Hepatocyte (in vitro differentiated cells): ENCODE measurements at places on chromosomes 13 and 19. TPM values are rescaled to one million over a fixed set of nuclear protein-coding genes. Genes with fewer than 3 reads are reported as not detected.
A peak's percentile ranks its signal among the peaks of the same experiment; 100 is the strongest.

DNA sequence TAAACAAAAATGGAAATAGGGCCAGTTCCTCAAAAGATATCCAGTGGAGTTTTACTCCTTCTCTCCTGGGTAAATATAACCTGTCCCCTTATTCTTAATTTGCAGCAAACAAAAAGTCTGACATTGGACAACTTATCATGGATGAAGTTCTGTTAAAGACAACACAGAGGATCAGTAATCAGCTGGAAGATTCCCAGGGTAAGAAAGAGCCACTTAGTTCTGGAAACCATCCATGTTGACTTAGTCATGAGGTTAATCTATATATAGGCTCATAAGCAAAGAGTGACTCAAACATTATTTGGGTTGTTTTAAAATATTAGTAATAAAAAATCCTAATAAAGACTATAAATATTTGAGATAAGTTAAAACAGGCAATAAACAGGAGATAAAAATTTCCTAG is 40.5 kb upstream of the EBPL start:
- no peak for DNase-seq

DNA sequence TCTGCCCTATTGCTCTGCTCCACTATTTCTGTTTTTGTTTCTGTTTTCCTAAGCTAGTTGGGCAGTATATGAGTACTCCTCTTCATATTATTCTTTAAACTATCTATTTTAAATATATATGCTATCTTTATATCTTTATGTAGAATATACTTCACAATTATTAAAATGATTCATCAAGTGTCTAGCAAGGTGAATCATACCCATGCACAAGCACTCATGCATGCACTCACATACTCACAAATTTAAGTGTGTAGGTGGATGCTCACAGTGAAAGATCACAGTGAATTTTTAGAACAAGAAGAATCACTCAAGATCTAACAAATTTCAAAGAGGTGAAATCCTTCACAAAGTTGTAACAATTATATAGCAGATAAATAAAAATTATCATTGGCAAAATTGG is 435.6 kb upstream of the SLITRK5 start:
- no peak for DNase-seq

GRCh38 chr19:50427997-50428425 is 4.7 kb upstream of the MYBPC2 start:
- peak; percentile 86 for DNase-seq

DNA sequence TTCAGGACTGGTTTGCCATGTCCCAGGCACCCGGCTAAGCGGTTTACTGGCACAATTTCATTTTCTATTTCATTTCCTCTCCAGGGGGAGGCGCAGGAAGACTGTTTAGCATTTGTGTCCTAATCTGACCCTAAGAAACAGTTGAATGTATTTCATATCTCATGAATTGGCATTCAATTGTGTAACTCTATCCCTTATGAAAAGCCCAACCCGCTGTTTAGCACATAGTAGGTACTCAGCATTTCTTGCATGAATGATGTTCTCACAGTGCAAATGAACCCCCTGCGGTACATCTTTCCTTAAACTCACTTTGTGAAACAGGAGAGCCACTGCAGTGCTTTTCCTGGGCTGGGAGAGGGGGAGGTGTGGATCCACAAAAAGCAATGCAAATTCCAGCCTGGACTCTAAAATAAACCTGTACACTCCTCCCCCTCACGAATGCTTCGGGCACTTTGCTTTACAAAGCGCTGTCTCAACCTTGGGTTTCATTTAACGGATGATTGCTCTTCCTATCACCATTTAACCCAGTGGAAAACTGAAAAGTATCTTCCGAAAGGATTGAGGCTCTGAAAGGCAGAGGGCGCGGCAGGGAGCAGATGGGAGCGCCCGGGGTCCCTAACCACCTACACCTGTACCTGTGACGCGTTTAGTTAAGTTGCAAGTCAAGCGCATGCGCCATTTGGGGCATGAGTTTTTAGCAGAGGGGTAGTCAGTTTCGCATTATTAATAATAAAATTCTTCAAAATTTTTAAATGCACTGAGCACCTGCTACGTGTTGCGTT is 1.2 kb upstream of the EEF2 start:
- peak; percentile 85 for DNase-seq

DNA sequence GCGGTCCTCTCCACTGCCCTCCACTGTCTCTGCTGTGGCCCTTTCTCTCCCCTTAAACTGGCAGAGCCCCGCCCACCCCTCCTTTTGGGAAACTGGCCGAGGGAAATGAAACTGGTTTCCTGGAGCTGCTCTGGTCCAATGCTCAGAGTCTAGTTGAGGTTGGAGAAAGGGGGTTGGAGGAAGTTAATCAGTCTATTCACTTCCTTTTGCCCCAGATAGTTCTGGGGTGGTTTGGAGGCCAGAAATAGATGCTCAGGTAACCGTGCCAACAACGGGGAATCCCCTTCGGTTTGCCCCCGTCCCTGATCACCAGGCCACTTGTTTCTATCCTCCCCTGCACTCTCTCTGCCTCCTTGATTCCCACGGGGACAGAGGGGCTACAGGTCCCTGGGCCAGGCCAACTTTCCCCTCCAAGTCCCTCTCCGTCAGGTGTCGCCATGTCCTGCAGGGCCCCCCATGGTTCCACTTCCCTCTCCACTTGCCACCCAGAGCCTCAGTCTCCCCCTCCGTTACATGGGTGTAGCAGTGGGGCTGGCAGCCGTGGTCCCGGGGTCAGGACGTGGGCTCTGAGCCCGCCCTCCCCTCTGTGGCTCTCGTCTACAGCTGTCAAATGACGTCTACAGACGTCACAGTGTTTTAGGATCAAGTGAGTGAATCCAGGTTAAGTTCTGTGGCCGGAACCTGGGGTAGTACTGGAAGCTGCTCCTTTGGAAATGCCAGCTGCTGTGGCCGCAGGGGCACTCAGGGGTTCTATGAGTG is at the start of gene IL4I1:
IL4I1 (minus strand) TSS at position 25 of the 759 bp plus-strand sequence. CDS start 727 bp downstream, outside the sequence.
- no peak for DNase-seq

DNA sequence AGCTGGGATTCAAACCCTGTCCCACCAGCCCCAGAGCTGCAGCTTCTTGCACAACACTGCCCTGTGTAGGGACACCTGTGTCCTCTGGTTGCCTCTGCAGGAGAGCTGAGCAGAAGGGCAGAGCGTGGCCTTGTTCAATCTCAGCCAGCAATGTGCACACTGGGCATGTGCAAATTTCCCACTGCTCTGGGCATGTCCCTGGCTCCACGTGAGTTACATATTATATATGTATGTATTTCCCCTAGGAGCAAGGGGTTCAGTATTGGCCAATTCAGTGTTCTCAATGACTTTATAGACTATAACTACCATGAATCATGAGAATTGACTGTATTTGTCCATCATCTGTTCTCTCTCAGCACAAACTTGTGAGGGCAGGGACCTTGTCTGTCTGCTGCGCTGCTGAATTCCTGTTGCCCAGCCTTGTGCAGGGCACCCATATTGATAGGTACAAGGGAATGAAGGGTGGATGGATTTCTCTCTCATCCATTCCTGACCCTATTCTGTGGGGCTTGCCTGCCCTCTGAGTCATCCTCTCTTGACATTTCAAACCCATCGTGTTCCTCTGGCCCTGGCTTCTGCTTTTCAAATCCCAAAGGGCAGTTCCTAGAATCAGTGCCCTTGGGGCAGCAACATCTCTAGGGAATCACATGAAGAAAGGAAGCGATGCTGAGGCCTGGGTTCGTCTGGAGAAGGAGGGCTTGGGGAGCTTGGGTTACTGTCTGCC is 69.7 kb downstream of the ERICH6B start:
- no peak for DNase-seq

DNA sequence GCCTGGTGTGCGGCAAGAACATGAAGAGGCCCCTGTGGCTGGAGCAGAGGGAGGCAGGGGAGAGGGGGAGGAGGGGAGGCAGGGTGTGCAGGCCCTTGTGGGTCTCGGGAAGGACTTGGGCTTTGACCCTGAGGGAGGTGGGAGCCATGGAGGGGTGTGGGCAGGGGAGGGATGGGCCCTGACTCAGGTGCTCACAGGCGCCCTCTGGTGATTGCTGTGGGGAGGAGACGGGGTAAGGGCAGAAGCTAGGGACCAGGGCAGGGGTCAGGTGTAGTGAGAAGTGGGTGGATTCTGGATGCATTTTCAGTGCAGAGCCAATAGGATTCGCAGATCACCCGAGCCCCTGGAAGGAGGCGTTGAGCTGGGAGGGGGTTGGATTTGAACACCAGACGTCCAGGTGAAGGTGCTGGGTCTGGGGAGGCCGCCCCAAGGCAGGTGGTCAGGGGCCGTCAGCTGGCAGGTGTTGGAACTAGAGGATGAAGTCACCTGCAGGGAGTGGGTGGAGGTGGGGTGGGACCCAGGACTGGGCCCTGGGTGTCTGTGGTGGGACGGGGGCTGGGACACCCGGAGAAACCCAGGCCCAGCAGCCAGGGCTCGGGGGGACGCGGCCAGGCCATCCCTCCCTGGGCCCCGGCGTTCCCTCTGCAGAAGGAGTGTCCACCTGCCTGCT is 185.4 kb downstream of the KDM4B start:
- peak; percentile 58 for DNase-seq

DNA sequence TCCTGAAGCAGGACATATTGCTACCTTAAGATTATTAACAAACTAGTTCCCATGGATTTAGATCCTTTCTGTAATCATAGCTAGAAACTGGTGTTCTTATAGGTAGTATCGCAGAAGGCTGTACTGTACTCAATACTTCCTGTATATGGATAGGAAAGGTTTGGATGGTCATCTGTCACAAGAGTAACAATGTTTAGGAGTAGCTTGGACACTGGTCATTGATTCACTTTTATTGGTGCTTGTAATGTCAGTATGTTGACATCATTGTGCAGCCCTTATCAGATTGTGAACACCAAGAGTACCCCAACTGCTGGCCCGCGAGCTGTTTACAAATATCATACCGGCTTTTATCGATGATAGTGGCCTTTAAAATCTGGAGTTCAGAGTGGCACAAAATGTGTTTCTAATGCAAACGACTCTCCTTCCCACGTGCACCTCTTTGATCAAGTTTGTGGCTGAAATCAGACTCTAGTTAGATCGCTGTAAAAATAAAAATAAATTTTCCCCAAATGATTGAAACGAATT is 605 bp upstream of the CDK8 start:
- no peak for DNase-seq

Gene GTF2F2
- 23.1 and 26.7 TPM in 2 replicates for polyA plus RNA-seq

DNA sequence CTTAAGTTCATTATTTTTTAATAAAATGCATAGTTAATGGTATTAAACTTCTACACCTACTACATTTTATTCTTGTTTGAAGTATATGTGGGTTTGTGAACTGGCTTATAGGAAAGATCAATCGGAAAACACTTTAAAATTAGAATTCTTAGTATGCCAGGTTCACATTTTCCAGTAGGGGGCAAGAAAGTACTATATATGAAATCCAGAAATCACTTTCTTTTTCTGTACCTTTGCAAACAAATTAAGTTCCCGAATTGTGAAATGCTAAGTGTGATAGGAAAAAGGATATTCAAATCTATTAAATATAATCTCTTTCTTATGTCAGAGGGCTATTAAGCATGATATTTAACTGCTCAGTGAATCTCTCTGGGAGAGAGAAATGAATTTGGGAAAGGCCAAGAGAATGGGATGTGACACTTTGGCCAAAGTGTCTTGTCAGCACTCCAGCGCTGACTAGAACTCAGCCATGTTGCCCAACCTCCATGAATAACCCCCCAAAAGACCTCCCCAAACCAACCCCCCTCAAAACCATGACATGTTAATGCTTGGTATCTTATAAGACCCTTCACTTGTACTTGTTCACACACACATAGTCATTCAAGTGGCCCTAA is 122.6 kb upstream of the SLC10A2 start:
- peak; percentile 47 for DNase-seq

Gene POU2F2
- 0.15 and 0.52 TPM in 2 replicates for polyA plus RNA-seq

Gene TMEM86B
- 48.6 and 62.3 TPM in 2 replicates for polyA plus RNA-seq

Gene ZNF90
- polyA plus RNA-seq = 5.4 and 6.1 TPM in 2 replicates

Gene ZFP36
- 1,034 and 1,087 TPM in 2 replicates for polyA plus RNA-seq

Gene PCP2
- 0.60 and 0.62 TPM in 2 replicates for polyA plus RNA-seq

- DNase-seq = no peak
Measured at GRCh38 chr13:94444826-94445225, 34.7 kb downstream of the DCT start.

DNA sequence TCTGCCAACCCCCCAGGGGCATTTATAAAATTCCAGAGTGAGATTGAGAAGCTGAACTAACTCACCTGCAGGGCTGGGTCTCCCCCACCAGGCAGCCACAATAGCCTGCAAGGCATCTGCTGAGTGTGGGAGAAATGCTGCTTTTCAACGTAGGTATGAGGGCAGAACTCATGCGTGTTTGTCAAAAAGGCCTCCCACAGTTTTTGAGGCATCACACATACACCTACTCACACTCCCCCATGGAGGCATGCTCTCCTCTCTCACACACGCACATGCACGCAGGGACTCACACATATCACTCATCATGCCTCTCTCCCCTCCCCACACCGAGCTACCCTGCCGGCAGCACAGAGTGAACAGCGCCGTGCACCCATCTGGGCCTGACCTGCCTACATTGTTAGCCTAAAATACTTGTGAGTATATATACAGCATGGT is 390.5 kb downstream of the FGF9 start:
- DNase-seq = no peak

- DNase-seq = no peak
Measured at GRCh38 chr19:31055454-31055853, 293.8 kb downstream of the TSHZ3 start.

- DNase-seq = no peak
Measured at GRCh38 chr19:4962085-4962619, 6.8 kb upstream of the KDM4B start.
